ENCODE measurements at places on chromosomes 16 and 17. TPM values are rescaled to one million over a fixed set of nuclear protein-coding genes. Genes with fewer than 3 reads are reported as not detected.

PDILT gene
- not detected for total RNA-seq

LLGL1 gene
- total RNA-seq = 23.4 TPM

SLC5A10 gene
- not detected for total RNA-seq

DNA sequence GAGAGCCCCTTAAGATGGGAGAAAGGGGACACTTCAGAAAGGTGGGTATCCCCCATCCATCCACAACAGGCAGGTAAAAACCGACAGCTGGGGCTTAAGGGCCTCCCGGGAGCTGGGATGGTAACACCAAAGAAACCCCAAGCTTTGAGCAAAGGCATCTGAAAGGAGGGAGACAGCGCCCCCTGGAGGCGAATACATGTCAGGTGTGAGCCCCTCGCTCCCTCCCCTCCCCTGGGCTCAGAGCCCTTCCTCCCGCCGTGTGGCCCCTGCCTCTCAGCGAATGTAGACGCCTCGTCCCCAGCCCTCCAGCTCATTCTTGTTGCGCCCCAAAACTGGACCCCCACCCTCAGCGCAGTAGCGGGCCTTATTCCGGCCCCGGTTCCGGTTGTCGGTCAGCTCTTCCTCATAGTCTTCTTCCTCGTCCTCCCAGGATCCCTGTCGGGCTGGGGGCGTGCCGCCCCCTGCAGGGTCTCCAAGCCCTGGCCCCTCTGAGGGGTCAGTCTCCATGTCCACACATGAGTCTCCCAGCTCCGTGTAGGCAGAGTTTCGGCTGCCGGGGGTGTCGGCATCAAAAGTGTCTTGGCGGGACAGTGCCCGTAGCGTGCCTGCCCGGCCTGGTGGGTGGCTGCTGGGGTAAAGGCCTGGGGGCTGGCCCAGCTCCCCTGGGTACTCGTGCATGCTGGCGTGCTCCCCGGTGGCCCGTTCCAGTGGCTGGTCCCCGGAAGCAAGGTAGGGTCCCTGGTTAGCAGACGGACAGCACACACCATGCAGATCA, 9.1 kb upstream of the ARL5C start:
- no peak overlapping the region for H3K27ac ChIP-seq
- DNase-seq = peak; percentile 58
- H3K4me3 ChIP-seq = no peak overlapping the region

DNA sequence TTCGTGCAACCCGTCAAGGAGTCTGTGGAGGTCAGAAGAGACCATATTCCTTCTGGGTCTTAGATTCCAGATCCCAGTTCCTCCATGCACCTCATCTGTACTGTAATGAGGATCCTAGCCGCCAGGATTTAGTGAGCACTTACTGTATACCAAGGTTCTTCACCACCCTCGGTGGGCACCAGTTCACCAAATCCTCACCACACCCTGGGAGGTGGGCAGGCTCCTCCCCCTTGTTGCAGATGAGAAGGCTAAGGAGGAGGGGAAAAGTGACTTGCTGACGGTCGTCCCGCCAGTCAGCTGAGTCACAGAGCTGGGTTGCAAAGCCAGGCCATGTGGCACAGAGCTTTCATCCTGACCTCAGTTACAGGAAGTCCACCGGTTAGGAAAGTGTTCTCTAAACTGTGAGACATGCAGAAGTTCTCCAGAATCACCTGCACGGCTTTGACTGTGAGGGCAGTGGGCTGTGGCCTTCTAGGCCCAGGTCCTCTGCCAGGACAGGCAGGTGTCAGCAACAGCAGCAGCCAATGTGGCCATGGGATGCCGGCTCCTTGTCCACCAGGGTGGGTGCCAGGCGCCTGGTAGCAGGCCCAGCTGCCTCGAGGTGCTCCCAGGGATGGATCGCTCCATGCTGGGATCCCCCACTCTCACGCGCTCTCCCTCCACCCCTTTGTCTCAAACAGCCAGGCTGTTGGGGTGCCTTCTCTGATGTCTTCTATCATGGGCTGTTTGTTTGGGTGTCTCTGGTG, 240.3 kb upstream of the GSE1 start:
- no peak overlapping the region for H3K4me3 ChIP-seq
- no peak overlapping the region for H3K27ac ChIP-seq
- no peaks in the 10 kb centered on the region for H3K36me3 ChIP-seq
- no peaks in the 10 kb centered on the region for H3K4me1 ChIP-seq

DNA sequence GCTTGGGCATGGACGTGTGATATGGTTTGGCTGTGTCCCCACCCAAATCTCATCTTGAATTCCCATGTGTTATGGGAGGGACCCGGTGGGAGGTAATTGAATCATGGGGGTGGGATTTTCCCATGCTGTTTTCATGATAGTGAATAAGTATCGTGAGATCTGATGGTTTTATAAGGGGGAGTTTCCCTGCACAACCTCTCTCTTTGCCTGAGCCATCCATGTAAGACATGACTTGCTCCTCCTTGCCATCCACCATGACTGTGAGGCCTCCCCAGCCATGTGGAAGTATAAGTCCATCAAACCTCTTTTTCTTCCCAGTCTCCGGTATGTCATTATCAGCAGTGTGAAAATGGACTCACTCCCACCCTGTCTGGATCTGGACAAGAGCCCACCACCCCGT, 393.4 kb downstream of the SEC14L1 start:
- DNase-seq = no peak
- no peak overlapping the region for H3K27ac ChIP-seq
- H3K4me1 ChIP-seq = no peaks in the 10 kb centered on the region
- peaks cover 14% of the 10 kb centered on the region for H3K27me3 ChIP-seq

DNA sequence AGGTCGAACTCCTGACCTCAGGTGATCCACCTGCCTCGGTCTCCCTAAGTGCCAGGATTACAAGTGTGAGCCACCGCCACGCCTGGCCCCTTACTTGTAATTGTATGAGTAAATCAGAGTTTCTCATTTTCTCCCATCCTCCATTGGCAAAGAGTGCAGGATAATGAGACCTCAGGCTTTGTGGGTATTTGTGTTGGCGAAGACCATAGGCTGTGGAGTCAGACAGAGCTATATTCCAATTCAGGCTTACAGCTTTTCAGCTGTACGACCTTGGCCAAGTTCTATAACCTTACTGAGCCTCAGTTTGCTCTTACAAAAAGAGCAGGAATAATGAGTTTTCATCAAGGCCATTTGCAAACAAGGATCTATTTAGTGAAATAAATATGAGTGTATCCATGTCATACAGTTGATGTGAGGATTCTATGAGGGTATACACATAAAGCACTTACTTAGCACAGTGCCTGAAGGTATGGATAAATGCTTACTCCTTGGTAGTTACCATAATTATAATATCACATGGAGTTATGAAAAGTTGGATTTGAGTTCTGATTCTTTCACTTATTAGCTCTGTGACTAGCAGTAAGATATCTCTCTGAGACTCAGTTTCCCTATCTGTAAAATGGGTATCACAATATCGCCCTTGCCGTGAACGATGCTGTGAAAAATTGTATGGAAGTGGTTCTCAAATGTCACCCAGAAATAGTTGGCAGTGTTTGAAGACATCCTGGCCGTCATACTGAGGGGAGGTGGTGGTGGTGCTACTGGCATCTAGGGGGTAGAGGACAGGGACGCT, 25.6 kb upstream of the CPPED1 start:
- H3K36me3 ChIP-seq = no peaks in the 10 kb centered on the region
- H3K4me3 ChIP-seq = no peak overlapping the region
- peaks cover 12% of the 10 kb centered on the region for H3K27me3 ChIP-seq
- no peak for DNase-seq

DNA sequence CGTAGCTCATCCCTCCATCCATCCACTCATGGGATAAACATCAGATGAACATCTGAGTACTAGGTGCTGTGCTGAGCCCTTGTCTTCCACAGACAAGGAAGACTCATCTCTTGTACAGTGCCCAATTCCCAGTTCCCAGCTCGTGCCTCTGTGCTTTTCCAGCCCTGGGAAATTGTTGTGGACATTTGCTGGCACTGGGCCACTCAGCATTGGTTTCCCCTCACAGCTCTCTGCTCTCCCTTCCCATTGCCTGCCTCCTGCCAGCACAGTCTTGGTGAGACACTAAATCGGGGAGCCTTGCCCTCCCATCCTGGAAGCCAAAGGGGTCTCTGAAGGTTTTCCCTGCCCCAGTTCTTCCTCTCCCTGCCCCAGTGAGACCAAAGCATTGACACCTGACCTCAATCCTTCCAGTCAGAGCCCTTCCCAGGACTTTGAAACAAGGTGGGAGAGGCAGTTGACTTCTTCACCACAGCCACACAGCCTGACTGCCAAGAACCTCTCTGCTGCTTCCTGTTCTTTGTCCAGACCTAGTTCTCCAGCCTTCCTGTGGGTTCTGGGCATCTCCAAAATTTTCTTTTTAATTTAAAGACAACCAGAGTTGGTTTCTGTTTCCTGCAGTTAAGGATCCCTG, 50.2 kb downstream of the WSB1 start:
- no peak for DNase-seq
- H3K4me3 ChIP-seq = no peak overlapping the region
- no peaks in the 10 kb centered on the region for H3K36me3 ChIP-seq
- peaks cover 1% of the 10 kb centered on the region for H3K27me3 ChIP-seq
- H3K27ac ChIP-seq = no peak overlapping the region

All from activated T-helper 1 cell treated with anti-CD3 and anti-CD28 coated beads, Interleukin-12 subunit alpha, Interleukin-12 subunit beta, Interleukin-2, Interleukin-4 antibody, amounts not matched to agents 30 ng/mL and 10 ng/mL and 1 ng/mL, durations not matched to agents 14 hours and 24 hours and 36 hours (primary cell).